AG04449 (cell line): ENCODE measurements at places on chromosomes 6 and 20.

DNA sequence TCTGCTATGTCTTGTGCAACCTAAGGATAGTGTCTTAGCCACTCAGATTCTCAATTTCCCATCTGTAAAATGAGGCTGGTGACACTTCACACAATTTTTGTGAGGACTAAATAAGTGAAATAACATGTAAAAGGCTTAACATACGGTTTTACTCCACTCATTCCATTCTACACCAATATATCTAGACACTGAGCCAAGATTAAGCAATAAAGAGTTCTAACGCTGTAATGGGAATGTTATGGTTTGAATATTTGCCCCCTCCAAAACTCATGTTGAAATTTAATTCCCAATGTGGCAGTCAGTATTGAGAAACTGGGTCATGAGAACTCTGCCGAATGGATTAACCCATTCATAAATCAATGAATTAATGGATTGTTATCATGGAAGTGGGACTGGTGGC is 301.0 kb downstream of the HACE1 start:
- DNase-seq = peak; percentile 38

- no peak for DNase-seq
Measured at GRCh38 chr6:114286211-114286610, 56.6 kb downstream of the HS3ST5 start.

DNA sequence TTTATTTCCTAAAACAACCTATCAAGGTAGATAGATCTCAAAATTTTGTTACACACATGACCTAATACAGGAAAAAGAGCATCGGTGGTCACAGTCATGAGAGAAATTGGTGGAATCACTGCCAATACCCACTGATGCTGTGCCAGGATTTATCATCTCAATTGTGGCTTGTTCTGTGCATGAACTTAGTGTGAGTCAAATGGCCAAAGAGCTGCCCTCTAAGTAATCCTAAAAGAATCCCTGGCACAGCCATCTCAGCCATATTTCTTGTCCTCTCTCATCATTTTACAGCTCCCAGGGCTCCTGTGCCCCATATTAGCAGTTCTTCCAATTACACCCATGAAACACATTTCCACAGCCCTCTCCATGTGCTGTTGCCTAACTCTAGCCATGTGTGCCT is 6.1 kb downstream of the GSTA5 start:
- DNase-seq = no peak

DNA sequence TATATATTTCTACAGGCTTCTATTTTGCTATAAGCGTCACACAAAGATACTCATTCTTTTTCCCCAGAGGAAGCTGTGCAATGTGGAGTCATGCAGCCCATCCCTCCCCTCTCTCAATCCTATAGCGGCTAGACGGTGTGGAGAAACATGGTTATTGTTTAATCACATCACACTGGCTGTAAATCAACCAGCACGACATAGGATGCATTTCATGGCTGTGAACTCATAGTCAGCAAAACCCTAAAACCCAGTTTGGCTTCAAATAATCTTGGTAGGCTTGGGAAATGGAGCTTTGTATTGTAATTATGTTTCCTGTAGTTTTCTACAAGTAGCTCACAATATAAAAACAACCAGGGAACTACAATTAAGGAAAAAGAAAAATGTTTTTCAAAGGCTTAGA is 16.8 kb downstream of the FOXC1 start:
- DNase-seq = no peak

GRCh38 chr20:58585753-58586540 is 65.1 kb upstream of the STX16 start:
- no peak for DNase-seq
